ENCODE measurements at places on chromosomes 1 and 21.

- DNase-seq = no peak
Observed at GRCh38 chr1:226609836-226610455, 61.4 kb downstream of the STUM start.

DNA sequence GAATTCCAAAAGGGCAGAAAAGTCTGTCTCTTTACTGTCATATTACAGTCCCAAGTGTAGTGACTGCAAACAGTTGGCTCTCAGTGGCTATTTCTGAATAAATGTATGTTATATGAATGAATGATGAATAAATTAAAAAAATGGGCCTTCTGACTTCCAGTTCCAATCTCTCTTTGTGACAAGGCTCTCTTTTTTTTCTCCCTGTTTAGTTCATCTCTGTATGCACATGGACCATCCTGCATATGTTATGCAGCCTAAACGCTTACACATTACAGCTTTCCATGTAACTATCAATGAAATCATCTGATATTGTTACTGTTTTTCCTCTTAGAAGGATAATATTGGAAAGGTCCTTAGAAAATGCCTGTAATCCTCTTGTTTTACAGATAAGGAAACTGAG is 363.0 kb downstream of the NUF2 start:
- no peak for DNase-seq

GRCh38 chr1:236809148-236809547 is 14.1 kb downstream of the MTR start:
- DNase-seq = no peak

DNA sequence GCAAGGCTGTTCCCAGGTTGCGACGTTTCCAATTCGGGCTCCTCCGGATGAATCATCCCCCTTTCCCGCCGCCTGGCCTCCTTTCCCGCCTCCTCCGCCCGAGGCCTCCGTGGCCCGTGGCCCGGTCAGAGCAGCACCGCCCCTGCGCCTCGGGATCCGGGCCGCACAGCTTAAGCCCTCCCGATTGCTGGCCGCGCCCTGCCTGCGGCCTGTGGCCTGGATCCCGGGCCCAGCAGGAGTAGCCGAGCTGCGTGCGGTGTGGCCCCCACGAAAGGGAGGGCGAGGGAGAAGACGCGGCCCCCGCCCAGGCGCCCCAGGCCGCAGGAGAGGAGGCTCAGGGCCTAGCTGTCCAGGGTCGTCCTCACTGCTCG is 1.0 kb downstream of the TMEM200B start:
- peak; percentile 34 for DNase-seq

- no peak for DNase-seq
Observed at GRCh38 chr1:193538003-193538354, 351.6 kb upstream of the B3GALT2 start.

DNA sequence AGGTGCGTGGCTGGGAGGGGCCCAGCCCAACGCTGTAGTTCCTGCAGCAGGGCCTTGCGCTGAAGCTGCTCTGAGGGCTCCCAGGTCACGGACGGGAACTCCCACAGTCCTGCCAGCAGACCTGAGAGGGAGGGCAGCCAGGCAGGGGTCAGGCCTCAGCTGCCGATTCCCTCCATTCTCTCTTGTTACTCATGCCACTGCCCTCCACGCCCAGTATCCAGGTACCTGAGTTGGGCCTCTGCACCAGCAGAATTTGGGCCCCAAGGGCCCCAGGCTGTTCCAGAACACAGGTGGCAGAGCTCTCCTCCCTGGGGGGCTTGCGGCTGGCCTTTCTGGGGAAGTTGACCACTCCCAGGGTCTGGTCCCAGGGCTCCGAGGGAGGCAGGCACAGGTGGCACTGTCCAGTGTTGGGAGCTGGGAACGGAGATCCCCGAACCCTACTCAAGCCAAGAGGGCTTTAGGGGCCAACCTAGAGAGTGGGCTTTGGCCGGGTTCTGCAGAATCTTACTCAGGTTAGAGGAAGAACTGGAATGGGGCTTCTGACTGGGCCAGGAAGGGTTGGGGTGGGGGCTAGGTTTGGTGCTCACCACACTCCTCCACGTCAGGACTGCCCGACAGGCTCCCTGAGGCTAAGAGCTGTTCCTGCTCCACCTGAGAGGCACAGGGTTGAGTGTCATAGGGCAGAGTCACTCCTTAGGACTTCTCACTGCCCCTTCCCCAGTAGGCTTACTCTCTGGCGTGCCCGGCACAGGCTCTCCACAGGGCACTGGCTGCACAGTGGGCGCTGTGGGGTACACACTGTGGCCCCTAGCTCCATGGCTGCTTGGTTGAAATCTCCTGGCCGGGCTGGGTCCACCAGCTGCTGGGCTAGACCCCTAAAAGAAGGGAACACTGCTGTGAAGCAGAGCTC is 5.0 kb downstream of the HPDL start:
- DNase-seq = no peak

GRCh38 chr1:212622906-212623305 is 14.3 kb downstream of the ATF3 start:
- DNase-seq = no peak

DNA sequence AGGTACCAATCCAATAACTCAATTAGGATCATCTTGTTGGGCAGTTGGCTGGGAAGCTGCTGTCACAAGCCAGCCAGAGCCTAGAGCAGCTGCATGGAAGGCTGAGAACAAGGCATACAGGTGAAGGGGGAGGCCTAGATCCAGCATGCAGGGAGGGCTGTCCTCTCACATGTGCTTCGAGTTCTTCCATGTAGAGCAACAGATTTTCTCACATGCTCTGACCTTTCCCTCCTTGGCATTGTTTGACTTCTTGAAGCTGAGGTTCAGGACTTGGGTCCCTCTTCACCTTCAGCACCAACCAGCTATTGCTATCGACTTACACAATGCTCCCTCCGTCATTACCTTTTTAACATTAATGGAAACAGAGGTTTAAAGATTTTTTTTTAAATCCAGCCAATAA is 257.7 kb downstream of the ATG4C start:
- no peak for DNase-seq

DNA sequence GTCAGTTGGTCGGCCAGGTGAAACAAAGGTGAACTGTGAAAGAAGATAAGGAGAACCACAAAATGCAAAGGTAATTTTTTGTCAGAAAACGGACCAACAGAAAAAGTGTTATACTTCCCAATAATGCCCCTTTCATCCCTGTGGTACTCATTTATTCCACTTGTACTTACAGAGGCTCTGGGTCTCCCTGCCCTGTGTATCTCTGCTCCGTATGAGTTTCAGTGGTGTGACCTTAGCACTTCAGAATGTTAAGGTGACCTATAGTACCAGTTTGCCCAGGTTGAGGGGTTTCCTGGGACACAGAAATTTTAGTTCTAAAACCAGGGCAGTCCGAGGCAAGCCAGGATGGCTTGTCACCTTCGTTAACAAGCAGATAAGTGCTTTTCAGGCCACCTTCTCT is 254.8 kb downstream of the OLFM3 start:
- no peak for DNase-seq

- no peak for DNase-seq
Observed at GRCh38 chr1:186681121-186681520, 898 bp upstream of the PTGS2 start.

DNA sequence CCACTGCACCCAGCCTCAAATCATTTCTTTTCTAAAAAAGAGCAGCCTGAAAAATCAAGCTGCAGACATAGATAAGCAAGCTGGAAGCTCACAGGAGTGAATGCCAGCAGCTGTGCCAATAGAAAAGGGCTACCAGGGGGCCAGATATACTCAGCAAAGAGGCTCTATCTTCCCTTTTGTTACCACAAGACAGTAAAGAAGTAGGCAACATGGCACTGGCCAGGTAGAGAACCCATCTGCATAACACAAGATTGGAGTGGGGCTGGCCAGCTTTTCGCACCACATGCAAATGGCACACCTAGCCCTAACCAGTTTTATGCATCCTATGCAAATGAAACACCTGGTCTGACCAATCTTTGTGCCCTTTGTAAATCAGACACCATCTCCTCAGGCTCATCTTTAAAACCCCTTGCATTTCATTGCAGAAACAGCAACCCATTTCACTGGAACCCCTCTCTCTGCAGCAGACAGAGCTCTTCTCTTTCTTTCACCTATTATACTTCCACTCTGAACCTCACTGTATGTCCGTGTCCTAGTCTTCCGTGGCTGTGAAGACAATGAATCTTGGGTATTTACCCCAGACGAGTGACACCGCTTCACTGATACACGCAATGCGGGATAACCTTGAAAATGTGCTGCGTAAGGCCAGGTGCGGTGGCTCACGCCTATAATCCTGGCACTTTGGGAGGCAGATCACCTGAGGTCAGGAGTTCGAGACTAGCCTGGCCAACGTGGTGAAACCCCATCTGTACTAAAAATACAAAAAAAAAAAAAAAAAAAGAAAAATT is 15.1 kb downstream of the CASP9 start:
- DNase-seq = no peak

GRCh38 chr1:166119471-166119965 is 47.3 kb downstream of the FAM78B start:
- DNase-seq = no peak

- DNase-seq = no peak
Observed at GRCh38 chr1:2611621-2612437, 21.0 kb downstream of the MMEL1 start.

DNA sequence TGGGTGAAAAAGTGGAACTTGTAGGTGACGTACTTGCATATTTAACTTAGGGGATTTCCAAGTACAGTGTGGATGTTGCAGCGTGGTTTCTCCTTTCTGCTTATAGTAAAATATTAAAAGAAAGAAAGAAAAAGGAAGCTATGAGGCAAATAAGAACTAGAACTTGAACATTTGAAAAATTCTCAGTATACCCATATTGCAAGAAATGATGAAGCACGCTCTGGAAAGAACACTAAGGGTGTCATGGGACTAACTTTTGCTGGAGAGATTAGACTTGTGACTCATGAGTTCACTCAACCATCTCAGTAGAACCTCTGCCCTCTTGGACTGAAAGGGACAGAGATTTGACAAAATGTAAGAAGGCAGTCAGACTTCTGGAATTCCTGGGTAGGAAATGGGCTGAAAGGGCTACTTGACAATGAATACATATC is 704.5 kb upstream of the ADGRL4 start:
- no peak for DNase-seq

GRCh38 chr1:151157067-151157531 is 650 bp downstream of the TNFAIP8L2 start:
- DNase-seq = no peak

DNA sequence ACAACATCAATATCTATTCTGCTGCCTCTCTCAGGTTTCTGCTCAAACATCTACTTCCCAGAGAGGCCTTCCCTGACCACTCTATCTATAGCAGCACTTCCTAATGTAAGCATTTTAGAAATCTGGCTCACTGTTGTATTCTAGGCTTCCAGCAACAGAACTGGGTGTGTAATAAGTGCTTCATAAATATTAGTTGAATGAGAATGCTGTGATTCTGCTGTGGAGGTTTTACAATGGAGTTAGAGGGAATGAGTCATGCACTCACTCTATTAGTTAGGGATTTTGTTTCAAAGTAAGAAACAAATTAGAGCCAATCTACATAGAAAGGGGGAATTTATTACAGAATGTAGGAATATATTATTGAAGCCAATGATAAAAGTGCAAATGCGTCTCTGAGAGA is 38.6 kb upstream of the SLC35F3 start:
- DNase-seq = no peak

DNA sequence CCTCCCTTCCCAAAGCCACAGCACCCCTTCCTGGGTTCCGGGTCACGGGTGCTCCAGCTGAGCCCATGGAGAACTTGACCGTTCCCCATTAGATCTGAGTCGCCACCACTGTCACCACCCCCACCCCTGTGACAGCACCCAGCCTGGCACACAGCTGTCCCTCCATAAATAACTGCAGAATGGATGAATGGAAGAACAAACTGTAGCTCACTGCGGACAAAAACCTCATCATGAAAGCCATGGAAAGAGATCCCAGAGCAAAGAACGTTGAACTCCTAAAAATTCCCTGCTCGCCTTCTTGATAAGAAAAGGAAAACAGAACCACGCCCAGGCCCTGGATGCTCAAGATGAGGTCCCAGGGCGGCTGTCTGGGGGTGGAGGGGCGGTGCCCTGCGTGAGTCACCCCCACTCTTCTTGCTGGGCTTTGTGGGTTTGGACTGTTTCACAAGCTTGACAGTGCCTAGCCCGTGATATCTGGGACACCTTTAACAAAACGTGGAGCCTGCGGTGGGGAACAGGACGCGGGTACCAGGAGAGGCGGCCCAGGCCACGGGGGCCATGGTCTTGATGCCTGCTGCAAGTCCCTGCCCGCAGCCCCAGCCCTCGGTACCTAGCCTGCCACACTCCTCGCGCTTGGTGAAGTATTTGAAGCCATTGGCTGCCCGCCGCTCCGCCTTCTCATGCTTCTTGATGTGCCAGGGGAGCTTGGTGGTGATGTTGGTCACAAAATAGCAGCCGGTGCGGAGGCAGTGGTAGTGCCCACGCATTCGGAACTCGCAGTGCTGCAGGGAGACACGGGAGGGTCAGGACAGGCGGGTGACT is 151.9 kb downstream of the CASZ1 start:
- no peak for DNase-seq

DNA sequence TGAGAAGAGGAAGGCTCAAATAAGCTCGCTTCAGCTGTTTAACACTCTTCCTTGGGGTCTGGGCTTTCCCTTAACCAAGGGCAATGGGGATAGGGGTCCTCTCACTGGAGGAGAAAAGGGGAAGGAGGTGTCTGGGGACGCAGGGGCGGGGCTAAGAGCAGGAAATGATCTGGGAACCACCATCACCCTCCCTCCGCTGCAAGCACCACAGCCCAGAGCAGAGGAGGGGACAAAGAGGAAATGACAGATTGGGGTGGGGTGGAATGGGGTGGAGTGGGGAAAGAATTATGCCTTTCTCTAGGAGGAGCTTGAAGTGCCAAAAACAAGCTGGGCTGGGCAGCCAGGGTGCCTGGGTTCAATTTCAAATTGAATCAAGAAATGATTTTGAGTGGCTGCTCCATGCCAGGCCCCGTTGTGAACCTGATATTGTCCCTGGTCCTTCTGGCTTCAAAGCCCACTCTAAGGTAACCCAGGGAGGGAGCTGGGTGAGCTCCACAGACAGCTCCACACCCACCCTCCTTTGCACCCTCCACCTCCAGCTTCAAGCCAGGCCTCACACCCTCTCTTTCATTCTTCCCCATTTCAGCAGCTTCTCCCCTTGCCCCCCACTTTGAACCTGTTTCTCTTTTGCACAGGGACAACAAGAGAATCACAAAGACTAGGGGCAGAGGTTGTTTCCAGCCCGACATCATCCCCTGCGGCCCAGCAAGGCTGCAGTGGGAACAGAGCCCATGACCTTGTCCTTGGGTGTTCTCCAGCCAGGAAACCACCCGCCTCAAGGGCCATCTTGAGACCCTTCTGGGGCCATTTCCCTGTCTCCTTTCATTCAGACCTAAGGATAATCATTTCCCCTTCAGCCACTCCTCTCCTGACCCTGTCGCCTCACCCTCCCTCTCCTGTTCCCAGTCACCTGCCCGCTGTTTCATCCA is 1.1 kb downstream of the ARHGAP30 start:
- no peak for DNase-seq

DNA sequence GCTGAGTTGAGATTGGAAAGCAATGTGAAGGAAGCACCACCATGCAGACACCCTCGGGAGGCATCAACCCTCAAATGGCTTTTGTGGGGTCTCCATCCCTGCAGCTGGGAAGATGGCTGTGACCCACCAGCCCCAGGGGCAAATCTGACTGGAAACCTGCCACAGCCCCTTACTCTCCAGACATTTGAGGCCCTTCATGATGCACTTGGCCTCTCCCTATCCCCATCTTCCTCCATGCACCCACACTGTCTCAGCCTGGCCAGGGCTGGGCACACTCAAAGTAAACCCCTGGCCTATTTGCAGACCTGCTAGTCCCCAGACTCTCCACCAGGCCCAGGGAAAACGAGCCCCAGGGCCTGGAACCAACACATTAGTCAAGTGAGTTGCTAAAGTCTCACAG is 205.2 kb downstream of the MATN1 start:
- DNase-seq = no peak

GRCh38 chr1:57839067-57839466 is 415.2 kb upstream of the DAB1 start:
- no peak for DNase-seq

- DNase-seq = no peak
Observed at GRCh38 chr1:15755646-15756040, 3.0 kb upstream of the FBLIM1 start.
